ENCODE measurements at places on chromosomes 2 and 18. TPM values are rescaled to one million over a fixed set of nuclear protein-coding genes. Genes with fewer than 3 reads are reported as not detected.
A peak's percentile ranks its signal among the peaks of the same experiment; 100 is the strongest.

- no peak for DNase-seq
Measured at GRCh38 chr2:144642131-144642530, 122.2 kb upstream of the ZEB2 start.

- peak; percentile 75 for DNase-seq
Measured at GRCh38 chr2:25972049-25972823, 10.1 kb downstream of the KIF3C start.

Gene IWS1
- 42.8 TPM for total RNA-seq

DNA sequence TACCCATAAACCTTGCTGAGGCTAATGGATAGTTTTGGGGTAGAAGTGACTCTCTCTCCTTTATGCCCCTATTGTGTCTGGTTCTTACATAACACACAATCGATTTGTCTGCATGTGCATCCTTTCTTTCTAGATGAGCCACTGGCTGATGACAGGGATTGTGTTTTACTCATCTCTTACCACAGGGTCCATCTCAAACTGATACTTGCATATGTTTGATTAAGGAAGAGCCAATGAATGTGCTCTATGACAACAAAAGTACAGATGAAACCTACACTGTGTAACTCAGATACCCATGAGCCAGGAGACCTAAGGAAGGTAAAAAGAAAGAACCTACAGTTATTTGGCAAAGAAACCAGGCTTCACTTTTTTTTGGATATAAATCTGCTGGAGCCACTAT lies 13.2 kb upstream of the BZW1 start:
- no peak for DNase-seq

- no peak for DNase-seq
Measured at GRCh38 chr2:88227446-88227845, 57.3 kb downstream of the THNSL2 start.

Data from dermis blood vessel endothelial cell (primary cell).